NCI-H1694 (cell line): ENCODE measurements at places on chromosomes 12 and 14.

- no peak for DNase-seq
Measured at GRCh38 chr12:95259368-95259767, 41.8 kb downstream of the VEZT start.

- no peak for DNase-seq
Measured at GRCh38 chr12:131101703-131102492, 148.2 kb downstream of the ADGRD1 start.

DNA sequence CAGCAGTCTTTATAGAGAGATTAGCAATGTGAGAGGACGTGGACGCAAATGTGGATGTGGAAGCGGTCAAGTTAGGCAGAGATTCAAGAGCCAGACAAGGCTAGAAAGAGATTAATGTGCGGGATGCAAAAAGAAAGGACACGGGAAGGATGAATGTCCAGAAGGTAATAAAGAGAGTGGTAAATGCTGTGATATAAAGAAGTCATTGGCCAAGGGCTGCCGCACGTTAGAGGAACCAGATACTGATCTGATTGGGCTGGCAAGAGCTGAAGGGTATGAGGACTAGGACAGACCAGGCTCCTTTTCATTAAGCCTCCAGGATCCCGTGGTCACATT, 59.5 kb downstream of the DHRS2 start:
- DNase-seq, result no peak

DNA sequence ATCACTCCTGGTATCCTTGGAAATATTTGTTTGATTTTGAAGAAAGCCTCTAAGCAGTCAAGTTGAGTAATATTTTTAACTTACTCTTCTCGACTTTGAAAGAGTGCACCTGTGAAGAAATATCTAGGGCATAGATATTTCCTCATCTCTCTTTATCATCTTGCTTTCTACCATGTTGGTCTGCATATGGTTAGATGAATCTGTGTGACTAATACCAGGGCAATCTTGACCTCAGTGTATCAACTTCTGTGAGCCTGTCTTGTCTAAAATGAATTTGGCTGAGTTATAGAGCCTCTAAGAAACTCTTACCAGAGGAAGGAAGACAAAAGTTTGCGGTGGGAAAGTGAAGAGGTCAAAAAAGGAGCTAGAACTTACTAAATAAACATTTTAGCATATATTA, 68.4 kb downstream of the SYT1 start:
- no peak for DNase-seq

GRCh38 chr12:121918679-121919038, 267 bp downstream of the CFAP251 start:
- DNase-seq, result no peak

DNA sequence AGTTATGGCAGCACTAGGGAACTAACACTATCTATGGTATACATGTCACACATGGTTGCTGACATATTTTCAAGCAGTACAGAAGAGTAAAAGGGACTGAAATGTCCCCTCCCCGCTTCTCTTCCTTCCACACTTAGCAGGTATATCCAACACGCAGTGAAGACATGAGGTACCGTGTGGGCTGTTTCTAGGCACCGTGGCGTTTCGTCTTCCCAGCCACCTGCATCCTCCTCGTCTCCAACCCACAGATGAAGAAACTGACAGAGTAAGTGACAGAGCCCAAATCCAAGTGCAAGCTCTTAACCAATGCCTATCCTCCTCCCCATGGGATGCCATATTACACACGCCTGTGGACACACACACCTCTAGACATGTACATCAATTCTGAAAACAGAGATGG, 32.4 kb downstream of the SLC8B1 start:
- DNase-seq, result no peak

- no peak for DNase-seq
Measured at GRCh38 chr12:55039395-55040354, 19.9 kb downstream of the NEUROD4 start.

DNA sequence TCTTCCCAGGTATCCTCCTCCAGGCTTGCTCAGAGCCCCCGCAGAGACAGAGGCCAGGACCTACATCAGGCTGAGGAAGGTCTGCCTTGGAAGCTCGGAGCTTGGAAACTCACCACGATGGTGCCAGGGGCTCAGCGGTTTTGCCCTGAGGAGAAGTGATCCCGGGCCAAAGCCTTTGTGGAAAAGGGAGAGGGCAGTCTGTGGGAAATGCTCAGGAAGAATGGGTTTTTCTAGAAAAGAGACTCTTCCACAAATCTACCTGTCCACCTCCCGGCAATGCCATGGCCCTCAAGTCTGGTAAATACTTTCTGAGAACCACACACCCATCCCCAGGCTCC, 8.0 kb downstream of the KRT2 start:
- no peak for DNase-seq

- DNase-seq, result no peak
Measured at GRCh38 chr14:71734076-71734475, 198.2 kb upstream of the RGS6 start.

DNA sequence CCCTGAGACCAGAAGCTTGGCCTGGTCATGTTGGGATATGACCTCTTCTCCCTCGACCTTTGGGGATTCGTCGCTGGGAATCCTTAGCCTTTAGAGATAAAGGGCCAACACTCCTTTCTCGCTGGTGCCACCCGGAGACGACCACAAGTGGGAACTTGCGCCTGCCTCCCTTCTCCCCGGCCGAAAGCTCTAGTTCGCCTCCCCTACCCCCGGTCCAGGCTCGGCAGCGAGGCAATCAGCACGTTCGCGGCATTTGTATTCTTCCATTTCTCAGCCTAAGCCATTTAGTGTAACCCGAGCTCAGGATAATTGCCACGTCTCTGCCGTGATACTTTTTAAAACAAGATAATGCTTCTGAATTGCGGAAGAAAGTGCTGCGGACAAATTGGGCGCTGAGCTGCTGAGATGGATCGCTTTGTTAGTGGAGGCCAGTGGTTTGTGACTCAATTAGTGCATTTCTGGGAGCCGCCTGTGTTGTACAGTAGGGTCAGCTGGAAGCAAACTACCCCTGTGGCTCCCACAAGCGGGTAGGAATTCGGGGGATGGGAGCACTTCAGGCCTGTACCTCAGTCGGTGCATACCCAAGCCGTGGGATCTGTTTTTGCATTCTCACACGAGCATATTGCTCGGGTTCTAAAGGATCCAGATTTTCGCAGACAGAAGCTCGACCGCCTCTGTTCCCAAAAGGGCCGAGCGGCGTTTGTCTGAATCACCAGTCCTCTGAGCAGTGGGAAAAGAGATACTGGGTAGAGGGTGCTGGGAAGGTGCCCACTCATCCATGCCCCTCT, 6.8 kb upstream of the SIX1 start:
- DNase-seq, result no peak

- no peak for DNase-seq
Measured at GRCh38 chr12:89212339-89212771, 139.9 kb downstream of the DUSP6 start.

DNA sequence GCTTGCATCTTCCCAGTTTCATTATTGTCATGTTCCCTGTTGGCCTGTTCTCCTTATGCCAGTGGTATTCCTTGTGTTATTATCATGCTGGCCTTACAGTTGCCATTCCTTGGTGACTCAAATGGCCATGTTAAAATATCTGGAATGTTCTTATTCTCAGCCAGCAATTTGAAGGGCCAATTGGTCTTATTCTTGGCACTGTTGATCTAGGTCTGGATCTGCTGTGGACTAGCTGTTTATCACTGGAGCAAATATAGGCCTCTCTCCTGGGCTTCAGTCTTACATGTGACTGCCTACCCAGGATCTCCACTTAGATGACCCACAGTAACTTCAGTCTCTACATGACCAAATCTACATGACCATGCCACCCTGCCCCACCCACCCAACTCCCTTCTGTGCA, 5.4 kb downstream of the CIPC start:
- no peak for DNase-seq

DNA sequence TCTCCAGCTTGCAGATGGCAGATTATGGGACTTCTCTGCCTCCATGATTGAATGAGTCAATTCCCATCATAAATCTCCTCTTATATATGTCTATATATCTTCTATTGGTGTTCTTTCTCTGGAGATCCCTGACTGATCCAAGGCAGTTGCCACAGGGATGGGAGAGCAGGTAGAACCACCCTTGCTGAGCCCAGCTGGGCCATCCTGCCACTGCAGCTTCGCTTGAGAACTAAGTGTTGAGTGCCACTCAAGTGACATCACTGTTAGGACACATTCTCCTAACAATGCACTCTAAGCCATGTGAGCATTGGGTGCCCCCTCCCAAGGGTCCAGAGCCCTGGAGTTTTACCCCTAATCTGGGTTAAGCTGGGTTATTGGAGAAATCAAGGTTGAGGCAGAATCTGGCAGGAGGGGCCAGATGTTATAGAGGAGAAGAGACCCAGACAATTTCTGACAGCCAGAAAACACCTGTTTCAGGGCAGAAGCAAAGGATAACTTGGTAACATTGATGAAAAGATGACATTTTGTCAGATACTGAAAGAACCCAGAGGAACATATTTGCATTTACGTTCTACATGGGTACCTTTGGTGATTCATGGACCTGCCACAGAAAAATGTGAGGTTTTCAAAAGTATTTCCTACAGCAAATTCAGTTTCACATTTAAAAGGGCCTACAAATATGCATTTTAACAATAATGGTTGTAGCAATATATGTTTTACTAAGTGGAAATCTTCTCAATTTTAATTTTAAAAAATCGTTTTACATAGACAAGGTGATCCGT, 57.2 kb upstream of the MAX start:
- no peak for DNase-seq

DNA sequence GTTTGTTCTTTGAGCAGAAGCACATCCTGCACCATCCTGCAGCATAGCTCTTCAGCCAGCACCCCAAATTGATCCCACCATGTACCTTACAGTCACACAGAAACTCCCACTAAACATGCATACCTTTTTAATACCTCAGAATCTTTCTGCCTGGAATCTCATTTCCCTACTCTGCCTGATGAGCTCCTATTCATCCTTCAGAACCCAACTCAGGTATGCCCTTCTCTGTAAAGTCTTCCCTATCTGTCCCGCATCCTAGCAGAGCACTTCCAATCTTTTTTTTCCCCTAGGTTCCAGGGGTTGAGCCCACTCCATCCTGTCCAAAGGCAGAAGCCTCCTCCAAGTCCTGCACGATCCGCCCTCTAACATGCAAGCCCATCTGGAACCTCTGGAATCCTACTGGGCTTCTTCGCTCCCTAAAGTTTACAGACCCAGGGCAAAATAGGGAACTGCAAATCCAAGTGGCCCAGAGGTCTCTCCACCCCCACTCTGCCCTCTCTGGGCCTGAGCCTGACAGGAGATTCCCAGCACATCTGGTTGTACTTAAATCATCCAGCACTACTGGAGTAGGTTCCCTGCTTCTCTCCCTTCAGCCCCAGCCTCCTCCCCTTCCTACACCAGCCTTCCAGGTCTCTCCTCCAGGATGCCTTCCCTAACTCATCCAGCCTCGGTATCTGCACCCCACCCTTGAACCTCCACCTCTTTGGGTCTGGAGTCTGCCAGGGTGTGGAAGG, 4.1 kb upstream of the FIGNL2 start:
- DNase-seq, result no peak

GRCh38 chr14:68583548-68584280, 209.2 kb downstream of the ZFP36L1 start:
- DNase-seq, result no peak

GRCh38 chr12:93979189-93979588, 169.2 kb upstream of the PLXNC1 start:
- no peak for DNase-seq

- no peak for DNase-seq
Measured at GRCh38 chr14:60250257-60251035, 1.4 kb downstream of the PPM1A start.

GRCh38 chr14:56888274-56888673, 78.0 kb upstream of the OTX2 start:
- DNase-seq, result no peak

DNA sequence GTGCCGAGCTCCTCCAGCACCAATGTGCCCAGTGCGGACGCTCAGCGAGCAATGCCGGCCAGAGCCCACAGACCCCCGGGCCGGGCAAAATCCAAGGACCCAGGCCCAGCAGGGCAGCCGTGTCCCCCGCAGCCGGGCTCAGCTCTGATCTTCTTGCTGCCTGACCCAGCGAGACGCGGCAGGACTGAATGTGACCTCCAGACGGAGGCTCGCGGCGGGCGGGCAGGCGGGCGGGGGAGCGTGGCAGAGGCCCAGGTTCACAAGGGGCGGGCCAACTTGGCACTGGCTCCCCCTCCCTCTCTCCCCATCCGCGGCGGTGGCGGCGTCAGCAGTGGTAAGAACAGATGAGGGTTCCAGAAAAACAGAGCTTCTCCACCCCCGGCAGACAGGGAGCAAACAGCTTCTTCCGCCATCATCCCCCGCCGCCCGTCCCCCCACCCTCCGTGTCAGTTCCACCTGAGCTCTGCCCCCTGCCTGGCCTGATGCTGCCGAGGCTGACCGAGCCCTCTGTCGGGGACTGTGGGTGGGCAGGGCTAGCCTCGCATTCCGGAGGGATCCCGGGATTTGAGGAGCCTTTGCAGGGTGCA, 94.3 kb downstream of the RFLNA start:
- DNase-seq, result peak; percentile 59

- no peak for DNase-seq
Measured at GRCh38 chr12:121240484-121241101, 30.7 kb downstream of the P2RX4 start.

DNA sequence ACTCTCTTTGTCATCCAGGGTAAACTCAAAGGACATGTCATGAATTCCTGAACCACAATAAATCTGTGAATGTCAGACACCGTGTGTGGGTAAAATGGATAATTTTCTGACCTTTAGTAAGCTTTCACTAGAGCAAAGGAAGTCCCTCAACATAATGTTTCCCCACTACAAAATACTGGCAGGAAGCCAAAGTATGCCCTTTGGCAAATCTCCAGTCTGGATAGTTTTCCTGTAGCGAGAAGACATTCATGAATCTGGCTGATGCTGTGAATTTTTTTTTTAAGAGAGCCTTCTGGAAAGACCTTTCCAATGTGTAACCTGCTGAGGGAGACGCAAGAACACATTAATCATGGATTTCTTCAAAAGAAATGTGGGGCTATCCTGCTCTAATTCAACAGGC, 389.6 kb upstream of the DDHD1 start:
- peak; percentile 50 for DNase-seq

DNA sequence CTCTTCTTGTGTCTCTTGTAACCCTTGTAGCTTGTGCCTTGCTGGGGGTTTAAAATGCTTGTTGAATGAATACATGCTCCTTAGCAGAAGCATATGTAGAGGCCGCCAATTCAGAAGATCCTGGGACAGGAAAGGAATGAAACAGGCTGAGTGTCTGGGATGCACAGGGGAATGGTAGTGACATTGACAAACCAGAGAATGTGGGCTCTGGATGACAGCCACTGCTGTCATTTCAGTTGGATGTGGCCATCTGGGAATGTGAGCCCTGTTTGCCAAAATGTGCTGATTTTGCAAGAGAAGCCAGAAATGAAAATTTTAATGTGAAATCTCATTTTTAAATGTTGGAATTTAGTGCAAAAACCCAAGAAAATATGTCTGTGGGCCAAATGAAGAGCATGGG, 136.8 kb downstream of the DACT1 start:
- DNase-seq, result peak; percentile 42
